Activated CD4-positive, alpha-beta T cell treated with anti-CD3 and anti-CD28 coated beads, Interleukin-2, Interleukin-4, amounts not matched to agents 100 ng/mL and 50 ng/mL, durations not matched to agents 16 hours and 8 hours (primary cell): ENCODE measurements at places on chromosomes 4 and X.

DNA sequence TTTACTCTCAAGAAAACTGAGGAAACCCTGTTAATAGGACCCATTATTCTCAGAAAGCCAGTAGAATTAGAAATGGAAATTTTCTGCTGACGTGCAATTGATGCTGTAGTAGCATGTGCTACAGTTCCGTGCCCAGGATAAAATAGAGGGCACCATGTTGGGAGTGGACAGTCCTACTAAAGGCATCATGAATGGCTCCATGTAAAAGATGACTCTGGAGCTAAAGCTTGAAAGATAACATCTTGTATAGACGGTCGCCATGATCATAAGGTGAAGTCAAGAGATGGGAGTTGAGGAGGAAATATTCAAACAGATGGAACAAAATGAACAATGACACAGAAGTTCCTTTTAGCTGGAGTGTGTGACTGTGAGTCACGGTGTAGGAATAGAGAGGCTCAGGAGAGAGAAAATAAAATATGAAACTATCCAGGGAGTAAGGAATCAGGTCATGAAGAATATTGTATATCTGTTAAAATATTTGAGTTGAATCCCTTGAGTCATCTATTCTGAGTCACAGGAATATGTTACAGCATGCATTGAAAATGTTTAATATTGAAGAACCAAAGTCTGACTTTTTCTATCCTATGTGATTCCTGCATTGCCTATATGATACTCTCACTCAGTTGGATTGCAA, 31.8 kb downstream of the ANXA10 start:
- DNase-seq, result no peak

DNA sequence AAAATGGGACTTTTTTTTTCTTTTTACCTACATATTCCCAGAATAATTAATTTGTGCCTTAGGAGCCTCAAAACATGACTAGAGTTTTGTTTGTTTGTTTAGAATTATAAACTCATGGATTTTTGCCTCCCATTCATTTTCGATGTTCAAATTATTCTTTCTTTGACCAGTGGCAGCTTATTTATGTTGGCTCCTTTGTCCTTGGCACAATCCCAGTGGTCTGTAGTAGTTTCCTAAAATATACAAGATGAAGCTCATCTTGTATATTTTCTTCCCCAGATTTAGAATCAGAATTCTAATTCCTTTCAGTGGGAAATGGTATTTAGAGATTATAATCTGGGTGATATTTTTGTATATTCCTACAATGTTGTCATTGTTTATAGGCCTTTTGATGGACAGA, 27.2 kb downstream of the DCK start:
- DNase-seq, result no peak

DNA sequence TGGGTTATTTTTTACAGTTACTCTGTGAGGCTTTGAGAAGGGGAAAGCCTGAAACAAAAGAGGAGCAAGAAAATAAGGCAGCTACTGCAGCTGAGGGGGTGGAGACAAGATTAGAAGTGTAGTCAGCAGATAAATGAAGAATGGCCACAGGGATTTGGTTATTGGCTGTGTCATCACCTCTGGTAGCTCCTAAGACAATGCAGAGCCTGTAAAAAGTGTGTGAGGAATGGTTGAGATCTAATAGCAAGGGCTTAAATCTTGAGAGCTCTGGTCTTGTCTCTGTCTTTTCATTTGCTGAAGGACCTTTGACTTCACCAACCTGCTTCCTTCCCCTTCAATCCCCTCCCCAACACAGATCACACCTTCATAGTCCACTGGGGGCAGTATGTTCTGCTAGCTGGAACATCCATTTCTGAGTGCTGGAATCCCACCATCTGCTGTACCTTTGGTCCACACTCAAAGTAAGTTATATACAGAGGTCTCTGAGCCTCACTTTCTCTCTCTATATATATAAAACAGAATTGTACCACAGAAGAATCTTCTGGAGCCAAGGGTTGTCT, 213.7 kb upstream of the ZIC3 start:
- DNase-seq, result no peak

- no peak for DNase-seq
Observed at GRCh38 chr4:184400375-184400870, 73.9 kb downstream of the IRF2 start.

GRCh38 chr4:13527981-13528820, 16.1 kb downstream of the NKX3-2 start:
- DNase-seq, result peak; percentile 65

- no peak for DNase-seq
Observed at GRCh38 chr4:128715616-128716015, 93.9 kb upstream of the JADE1 start.

GRCh38 chrX:24480400-24480865, 15.3 kb downstream of the PDK3 start:
- peak; percentile 33 for DNase-seq

- DNase-seq, result no peak
Observed at GRCh38 chr4:150849016-150849415, 166.1 kb downstream of the LRBA start.

DNA sequence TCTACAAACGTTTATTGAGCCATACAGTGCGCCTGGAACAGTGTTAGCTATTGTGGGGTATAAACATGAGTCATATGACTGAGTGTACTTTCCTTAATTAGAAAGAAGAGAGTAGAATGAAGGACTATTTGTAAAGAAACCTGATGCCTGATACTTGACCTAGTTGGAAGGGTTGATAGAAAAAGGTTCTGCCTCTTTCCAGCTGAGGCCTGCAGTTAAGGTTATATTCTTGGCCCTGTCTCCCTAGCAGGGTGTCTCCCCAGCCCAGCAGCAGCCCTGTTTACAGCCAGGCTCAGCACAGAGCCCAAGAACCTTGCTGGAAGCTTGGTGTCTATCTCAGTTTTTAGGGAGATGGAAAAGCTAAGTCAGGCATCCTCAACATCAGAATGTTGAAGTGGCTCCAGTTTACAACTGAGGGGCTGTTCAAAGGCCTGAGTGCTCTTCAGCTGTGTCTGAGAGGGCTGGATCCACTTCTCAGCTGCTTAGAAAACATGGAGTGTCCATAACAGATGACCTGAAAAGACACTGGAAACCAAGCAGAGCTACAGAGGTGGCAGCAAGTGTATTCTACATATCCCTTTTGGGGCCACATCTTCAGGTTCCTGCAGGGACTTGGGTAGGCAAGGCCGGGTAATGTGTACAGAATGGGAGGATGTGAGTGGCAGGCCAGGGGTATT, 21.6 kb downstream of the NYX start:
- DNase-seq, result no peak

- no peak for DNase-seq
Observed at GRCh38 chr4:37197899-37198298, 46.6 kb upstream of the NWD2 start.

GRCh38 chr4:27016551-27016950, 155.9 kb downstream of the STIM2 start:
- no peak for DNase-seq

GRCh38 chr4:108160741-108161352, 7.9 kb downstream of the LEF1 start:
- DNase-seq, result no peak
